ENCODE measurements at places on chromosomes 3 and 15. TPM values are rescaled to one million over a fixed set of nuclear protein-coding genes. Genes with fewer than 3 reads are reported as not detected.

ANKUB1 gene
- 0.52 TPM for polyA plus RNA-seq

ABHD6 gene
- 13.0 TPM for polyA plus RNA-seq

- DNase-seq = no peak
Measured at GRCh38 chr3:149703466-149703865, 45.6 kb upstream of the WWTR1 start.

DNA sequence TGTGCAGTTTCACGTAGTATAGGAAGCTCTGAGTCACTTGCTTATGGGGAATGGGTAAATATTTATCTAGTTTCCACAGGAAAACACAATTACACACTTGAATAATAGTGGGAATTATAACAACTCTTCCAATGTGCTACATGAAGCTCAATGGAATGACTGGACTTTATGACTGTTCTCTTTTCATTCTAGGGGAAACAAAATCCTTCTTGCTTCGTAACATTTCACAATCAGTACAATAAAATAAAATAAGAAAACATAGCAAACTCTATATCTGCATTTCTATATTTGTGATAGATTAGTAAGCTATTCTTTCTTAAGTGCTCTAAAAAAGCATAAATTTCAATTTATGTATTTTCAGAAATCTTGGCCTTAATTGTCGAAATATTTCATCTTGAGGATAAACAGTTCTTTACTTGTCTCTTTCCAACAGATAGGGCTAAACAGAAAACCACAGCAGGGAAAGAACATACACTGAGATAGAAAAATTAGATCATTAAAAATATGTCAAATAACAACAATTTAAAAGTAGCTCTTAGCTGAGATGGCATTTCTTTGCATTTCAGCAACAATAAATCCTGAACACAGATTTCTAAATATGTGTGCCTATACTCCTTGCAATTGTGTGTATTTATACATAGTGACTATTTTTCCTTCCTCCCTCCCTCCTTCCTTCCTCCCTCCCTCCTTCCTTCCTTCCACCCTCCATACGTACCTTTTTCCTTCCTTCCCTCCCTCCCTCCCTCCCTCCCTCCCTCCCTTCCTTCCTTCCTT is 395.5 kb upstream of the KCNMB2 start:
- DNase-seq = no peak

- no peak for DNase-seq
Measured at GRCh38 chr3:169563775-169564059, 99.8 kb downstream of the MECOM start.

DNA sequence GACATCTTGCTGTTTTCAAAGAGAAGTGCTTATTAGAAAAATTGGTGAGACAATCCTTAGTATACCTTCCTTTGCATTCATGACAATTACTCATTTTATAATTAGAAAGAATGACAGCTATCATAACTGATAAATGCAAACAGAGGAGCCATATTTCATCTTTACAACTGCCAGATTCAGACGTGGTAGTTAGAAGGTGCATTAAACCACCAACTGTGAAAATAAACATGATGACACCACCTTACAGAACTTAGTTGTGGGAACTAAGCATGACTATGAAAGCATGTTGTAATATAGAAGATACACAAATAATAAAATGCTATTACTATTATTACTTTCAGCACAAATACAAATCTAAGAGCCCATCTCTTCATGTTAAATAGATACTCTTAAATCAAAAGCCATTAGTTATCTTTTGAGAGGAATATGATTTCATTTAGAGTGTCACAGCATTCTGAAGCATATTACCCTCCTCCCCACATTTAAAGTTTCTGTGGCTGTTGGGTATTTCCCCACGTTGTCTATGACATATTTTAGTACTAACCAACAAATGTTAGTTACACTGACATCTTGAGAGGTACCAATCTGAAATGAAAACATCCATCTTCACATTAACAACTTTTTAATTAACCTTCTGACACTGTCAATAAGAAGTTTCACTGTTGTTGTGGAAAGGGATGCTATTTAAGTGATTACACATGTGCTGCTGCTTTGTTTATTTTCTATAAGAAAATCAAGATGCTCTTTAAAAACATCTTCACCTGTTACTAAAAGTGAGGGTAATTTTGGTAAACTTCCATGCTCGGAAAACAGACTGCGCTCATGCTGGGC is 163.8 kb downstream of the LSAMP start:
- DNase-seq = no peak

- no peak for DNase-seq
Measured at GRCh38 chr3:61664105-61664482, 102.7 kb downstream of the PTPRG start.

GRCh38 chr15:76449455-76449854 is 112.9 kb downstream of the ISL2 start:
- no peak for DNase-seq

DNA sequence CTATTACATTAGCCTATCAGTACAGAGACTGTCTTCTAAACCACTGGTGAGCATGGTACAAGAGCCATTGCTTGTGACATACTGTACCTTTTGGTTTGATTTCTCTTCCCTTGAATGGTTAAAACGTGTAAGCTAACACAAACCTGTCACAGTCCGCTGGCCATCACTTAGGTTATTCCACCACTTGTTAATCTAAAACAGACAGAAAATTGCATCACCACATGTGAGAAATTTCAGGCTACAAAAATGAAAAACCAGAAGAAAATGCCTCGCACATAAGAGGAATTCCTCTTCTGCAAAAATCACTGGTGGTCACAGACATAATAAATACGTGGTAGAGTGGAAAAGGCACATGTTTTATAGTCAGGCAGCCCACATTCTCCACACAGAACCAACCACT is 22.1 kb downstream of the PARL start:
- no peak for DNase-seq

DNA sequence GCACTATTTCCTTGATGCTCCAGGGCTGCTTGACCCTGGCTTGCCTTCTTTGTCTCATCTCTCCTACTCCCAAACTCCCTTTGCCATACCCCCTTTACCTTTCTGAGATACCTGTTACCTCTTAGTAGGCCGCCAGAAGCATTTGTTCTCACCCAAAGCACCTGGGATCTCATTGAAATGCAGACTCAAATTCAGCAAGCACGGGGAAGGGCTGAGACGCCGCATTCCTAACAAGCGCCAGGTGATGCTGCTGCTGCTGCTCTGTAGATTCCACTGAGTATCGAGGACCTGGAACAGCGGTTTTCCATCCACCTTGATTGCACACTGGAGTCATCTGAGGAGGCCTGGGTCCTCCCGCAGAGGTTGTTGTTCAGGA is 91.8 kb downstream of the TMEM266 start:
- no peak for DNase-seq

DNA sequence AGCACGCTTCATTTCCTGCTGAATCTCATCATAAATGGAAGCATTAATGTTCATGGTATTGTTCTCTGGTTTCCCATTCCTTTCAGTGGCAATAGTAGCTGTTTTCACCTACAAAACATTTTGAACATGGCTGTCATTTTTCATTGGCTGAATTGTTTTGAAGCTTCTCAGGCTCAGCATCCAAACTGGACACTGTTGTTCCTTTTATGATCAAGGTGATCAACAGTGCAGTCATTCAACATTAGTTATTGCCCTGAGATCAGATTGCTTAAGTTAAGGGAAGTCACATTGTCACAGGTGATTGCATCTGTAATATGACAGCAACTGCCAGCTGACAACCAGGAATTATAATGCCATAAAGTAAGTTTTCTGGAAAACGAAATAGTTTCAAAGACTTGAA is 46.9 kb downstream of the SATB1 start:
- DNase-seq = no peak

DNA sequence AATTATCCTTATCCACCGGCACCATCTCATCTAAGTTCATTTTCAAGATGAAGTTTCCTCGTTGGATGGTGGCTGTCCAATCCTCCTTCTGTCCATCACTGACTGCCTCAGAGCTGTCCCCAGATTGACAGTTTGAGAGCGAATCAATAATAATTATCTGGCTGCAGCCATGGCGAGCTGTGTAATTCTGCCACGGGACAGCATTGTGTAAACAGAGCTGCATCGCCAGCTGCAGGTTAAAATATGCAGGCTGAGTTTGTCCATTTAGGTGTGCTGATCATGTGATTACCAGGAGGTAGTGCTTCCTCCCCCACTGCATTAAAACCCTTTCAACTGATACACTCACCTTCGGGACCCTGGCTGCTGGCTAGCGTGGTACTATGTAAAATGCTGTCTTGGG is 461.9 kb upstream of the ONECUT1 start:
- DNase-seq = peak; percentile 4
